GM23248 (cell line): ENCODE measurements at places on chromosomes 12 and 14. TPM values are rescaled to one million over a fixed set of nuclear protein-coding genes. Genes with fewer than 3 reads are reported as not detected.

Gene NYNRIN
- total RNA-seq = 3.7 and 4.4 TPM in 2 replicates

DNA sequence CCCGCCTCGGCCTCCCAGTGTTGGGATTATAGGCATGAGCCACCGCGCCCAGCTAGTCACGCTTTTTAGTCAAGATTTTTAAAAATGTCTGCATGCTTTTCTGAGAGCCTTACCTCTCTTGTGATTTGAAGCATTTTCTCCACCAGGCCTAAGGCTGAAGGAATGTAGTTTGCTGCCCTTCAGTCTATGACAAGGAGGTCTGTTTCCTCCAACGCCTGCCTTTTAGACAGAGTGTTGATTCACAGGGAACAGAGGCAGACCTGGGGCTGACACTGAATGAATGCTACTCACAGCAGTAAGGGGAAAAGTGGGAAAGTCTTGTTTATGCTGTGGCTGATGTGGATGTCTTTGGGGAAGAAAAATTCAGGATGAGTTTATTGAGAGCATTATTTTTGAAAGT, 27.2 kb upstream of the MDM2 start:
- no peaks in the 10 kb centered on the region for H3K36me3 ChIP-seq
- no peak for DNase-seq
- peaks cover 6% of the 10 kb centered on the region; the same call in 1 of the 2 replicates for H3K4me1 ChIP-seq
- H3K27me3 ChIP-seq = no peaks in the 10 kb centered on the region
- no peak overlapping the region for H3K27ac ChIP-seq
- no peak overlapping the region for H3K4me3 ChIP-seq

Gene PLD4
- total RNA-seq = not detected in 2 replicates

Gene MYH7
- total RNA-seq = not detected in 2 replicates
